Tongue (tissue), 3 donors: ENCODE measurements at places on chromosomes 16 and 17. TPM values are rescaled to one million over a fixed set of nuclear protein-coding genes. Genes with fewer than 3 reads are reported as not detected.

Gene SPATA32
- not detected for total RNA-seq

Gene TBC1D26
- not detected for total RNA-seq

Gene SLC38A8
- total RNA-seq, result not detected

Gene CRISPLD2
- total RNA-seq, result 40.8 TPM

Gene C17orf50
- not detected for total RNA-seq

Gene HOXB6
- not detected for total RNA-seq

Gene PDXDC1
- 69.1 TPM for total RNA-seq

Gene AIPL1
- total RNA-seq, result 0.31 TPM

Gene KCNH6
- 0.31 TPM for total RNA-seq

Gene KRT39
- 1.8 TPM for total RNA-seq

Gene CYGB
- total RNA-seq, result 12.2 TPM

Gene TBC1D3H
- total RNA-seq, result 2.8 TPM

Gene RPH3AL
- total RNA-seq, result 16.9 TPM

Gene SLC52A1
- not detected for total RNA-seq

Gene TPSAB1
- total RNA-seq, result 4.5 TPM

Gene PIMREG
- 12.3 TPM for total RNA-seq

Gene MT1H
- not detected for total RNA-seq

Gene ARHGDIG
- 1.7 TPM for total RNA-seq

Gene GNGT2
- 0.92 TPM for total RNA-seq
